ENCODE measurements at places on chromosomes 6 and 20.

GRCh38 chr6:14619419-14619781 lies 501.8 kb downstream of the CD83 start:
- DNase-seq = no peak

DNA sequence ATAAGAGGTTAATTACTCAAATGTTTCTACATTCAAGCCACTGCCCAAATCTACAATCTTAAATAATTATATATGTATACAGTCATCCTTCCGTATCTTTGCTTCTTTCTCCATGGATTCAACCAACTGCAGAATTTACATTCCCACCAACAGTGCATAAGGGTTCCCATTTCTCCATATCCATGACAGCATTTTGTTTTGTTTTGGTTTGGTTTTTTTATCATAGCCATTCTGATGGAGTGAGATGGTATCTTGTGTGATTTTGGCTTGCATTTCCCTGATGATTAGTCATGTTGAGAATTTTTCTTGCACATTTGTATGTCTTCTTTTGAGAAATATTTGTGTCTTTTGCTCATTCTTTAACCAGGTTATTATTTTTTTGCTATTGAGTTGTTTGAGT lies 198.5 kb downstream of the C6orf118 start:
- DNase-seq = no peak

- no peak for DNase-seq
Observed at GRCh38 chr6:56404599-56404998, 157.2 kb upstream of the COL21A1 start.

DNA sequence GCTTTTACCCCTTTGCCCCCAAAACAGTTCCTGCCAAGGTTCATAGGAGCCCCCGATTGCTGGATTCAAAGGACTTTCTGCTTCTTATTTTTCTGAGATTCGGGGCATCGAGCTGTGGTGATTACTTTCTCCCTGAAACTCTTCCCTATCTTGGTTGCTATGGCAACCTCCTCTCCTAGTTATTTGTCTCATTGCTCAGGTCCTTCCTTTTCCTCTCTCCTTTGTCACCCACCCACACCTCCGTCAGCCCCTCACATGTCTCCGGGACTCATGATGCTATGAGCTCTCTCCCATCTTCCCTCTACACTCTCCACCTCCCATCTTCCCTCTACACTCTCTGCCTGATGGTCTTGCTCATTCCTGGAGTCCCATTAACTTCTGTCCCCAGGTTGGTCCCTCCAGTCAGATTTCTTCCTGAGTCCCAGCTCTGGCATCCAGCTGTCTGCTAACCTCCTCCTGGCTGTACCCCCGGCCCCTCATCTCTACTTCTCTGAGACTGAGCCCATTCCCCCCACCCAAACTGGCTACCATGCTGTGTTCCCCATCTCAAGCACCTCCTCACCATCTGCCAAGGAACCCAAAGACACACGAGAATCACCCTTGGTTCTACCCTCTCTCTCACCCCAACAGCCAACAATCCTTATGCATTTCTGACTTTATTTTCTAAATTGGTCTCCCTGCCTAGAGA lies 30.2 kb upstream of the NNAT start:
- no peak for DNase-seq

GRCh38 chr6:127907960-127908640 lies 7.2 kb upstream of the THEMIS start:
- no peak for DNase-seq

DNA sequence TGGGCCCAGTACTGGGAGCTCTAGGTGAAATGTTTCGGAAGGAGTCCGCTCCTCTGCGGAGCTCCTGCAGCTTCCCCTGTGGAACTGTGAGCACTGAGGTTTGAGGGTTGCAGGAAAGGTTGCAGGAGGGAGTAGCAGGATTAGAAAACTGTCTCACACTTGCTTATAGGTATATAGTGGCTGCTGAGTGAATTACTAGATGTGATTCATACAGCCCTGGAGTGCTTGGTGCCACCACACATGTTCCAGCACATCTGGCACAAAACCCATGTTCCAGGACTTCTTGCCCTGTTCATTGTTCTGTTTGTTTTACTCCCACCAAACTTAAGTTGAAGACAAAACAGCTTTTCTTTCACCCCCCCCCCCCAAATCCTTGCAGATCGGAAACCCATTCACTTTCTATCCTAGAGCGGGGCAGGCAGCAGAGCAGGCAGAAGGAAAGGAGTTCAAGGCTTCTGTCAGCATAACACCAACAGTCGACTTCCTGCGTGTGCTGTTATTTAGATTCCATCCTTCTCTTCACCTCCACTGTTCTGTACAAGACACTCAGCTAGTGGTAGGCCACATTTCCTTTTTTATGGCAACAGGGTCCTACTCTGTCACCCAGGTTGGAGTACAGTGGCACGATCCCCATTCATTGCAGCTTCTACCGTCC lies 669 bp upstream of the PEX6 start:
- DNase-seq = no peak

- DNase-seq = no peak
Observed at GRCh38 chr20:51438136-51438535, 104.4 kb downstream of the NFATC2 start.

- peak; percentile 96 for DNase-seq
Observed at GRCh38 chr20:44642203-44643153, 9.0 kb downstream of the ADA start.

DNA sequence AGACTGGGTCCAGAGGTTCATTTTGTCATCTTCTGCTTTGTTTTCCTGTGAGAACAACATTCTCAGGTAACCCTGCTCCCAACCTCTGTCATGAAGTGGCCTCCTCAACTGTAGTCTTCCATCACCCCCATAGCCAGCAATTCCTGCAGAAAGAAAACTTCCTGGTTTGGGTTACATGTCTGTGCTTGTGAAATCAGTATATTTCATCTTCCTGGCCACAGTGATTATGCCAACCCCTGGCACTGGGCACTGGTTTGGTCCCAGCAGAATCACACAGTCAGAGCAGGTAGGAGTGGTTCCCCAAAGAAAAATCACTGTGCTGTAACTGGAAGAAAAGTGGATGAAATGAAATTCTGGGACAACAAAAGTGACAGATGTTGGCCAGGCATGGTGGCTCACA lies 52.5 kb downstream of the CRYBG1 start:
- no peak for DNase-seq
